Stimulated activated CD8-positive, alpha-beta memory T cell treated with anti-CD3 and anti-CD28 coated beads, Interleukin-4, amount 100 ng/mL, for 4 hours (primary cell): ENCODE measurements at places on chromosomes 2 and 18.

- DNase-seq = no peak
Observed at GRCh38 chr2:10089565-10090190, 9.5 kb upstream of the CYS1 start.

DNA sequence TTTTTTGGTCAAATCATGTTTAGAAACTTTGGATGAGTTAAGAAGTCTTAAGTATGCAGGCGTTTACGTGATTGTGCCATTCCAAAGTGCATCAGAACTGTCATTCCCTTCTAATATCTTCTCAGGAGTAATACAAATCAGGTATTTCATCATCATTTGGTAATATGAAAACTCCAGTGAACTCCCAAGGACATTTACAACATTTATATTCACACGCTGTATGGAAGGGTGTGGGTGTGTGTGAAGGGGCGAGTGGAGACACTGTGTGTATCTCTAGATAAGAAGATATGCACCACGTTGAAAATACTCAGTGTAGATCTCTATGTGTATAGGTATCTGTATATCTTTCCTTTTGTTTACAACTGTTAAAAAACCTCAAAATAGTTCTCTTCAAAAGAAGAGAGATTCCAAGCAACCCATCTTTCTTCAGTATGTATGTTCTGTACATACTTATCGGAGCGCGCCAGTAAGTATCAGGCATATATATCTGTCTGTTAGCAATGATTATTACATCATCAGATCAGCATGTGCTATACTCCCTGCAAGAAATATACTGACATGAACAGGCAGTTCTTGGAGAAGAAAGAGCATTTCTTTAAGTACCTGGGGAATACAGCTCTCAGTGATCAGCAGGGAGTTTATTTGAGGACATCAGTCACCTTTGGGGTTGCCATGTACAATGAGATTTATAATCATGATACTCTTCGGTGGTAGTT lies 29.3 kb downstream of the COX7A2L start:
- no peak for DNase-seq

- DNase-seq = no peak
Observed at GRCh38 chr2:197090742-197091367, 164.3 kb upstream of the PGAP1 start.

DNA sequence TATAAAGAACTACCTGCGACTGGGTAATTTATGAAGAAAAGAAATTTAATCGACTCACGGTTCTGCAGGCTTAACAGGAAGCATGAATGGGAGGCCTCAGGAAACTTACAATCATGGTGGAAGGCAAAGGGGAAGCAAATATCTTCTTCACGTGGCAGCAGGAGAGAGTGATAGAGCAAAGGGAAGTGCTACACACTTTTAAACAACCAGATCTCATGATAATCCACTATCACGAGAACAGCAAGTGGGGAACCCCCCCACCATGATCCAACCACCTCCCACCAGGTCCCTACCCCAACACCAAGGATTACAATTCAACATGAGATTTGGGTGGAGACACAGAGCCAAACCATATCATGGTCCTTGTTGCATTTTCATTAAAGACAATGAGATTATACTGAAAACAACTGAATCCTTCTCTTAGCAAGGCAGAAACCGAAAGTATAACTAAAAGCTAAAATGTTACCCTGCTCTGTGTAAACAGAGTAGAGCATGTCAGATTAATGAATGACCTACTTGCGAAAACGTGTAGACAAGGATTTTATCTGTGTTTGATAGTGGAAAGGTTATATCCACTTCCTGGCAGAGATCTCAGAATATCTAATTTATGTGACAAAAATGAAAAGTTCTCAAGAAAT lies 60.1 kb upstream of the RBBP8 start:
- DNase-seq = no peak

DNA sequence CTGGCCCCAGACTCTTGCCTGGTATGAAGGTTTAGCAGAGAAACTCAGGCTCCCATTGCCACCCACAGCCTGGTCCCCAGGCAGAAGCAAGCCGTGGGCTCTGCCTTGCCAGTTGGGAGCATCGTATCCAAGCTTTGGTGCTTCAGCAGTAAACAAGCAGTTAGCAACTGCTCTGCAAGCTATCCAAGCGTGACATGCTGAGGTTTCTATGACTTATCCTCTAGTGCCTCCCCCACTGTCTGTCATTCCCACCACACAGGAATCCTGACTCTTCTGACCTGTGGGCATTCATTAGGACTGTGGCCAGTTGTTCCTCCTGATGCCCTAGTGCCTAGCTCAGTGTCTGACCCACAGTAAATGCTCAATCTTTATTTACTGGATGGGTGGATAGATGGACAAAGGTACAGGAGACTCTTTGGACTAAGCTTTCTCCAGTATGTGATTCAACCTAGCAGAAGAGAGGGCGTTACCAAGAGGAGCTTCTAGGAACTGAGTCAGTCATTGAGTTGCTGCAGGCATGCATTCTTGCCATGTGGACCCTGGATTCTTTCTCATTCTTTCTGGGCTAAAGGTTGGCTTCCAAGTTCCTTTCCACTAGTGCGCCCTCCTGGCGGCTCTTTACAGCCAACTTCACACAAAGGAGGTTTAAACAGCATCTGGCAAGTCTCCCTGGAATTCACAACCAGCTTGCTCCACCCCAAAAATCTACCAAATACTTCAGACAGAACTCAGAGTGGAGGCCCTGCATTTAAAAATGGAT lies 40.6 kb upstream of the MRPL19 start:
- DNase-seq = no peak

DNA sequence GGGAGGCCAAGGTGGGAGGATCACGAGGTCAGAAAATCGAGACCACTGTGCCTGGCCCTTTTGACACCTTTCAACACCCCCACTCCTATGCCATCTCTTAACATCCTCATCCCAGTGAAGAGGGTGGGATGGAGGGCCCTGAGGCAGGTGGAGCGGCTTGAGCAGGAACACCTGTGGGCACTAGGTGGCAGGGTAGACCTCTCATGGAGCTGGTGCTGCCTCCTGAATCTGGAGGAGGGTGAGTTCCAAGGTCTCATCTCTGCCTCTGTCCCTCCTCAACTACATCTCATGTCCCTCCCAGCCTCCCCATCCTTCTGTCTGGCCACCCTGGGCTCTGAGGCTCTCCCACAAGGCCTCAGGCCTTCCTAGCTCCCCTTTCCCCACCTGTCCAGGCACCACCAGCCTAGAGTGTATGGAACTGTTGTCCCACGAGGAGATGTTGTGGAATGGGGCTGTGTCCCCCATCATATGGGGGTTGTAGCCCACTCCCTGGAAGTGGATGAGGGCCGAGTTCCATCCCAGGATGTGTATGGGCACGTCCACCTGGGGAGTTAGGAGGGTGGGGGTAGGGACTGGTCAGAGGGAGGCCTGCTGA lies 17.0 kb upstream of the CRYBA2 start:
- no peak for DNase-seq

DNA sequence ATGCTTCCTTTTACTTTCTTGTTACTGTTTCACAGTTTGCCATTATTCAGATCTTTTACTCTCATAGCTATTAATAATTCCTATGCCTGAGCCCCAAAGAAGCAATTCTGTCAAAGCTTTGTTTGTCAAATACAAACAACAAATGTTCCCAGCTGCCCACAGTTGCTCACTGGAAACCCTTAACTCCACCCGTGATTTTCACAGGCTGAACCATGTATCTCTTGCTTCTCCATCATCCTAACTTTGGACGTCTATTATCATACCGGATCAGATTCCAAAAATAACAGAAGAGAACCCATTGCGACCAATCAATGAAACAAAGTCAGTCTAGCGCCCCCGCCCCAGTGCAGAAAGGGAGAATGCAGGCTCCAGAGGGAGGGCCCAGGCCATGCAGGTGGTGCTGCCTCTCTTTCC lies 24.2 kb downstream of the COLEC12 start:
- no peak for DNase-seq
